Neural progenitor cell (in vitro differentiated cells): ENCODE measurements at places on chromosomes 13 and 19.

DNA sequence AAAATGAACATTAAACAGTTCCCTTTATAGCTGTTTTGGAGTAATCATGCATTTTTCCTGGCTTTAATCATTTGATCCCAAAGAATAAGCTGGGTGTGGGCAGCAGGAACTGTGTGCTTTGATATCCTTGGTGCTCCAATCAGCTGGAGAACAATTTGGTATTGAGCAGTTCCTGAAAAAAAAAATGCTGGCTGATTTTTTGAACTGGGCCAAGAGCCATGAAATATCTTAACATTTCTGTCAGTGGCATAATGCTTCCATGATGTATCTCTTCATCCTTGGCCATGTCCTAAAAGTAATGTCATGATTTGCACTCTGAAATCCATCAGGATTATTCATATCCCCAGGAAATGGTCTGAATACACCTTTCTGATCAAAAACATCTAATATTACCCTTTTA lies 134.7 kb downstream of the LHFPL6 start:
- no peak for DNase-seq

GRCh38 chr13:36822785-36823184 lies 3.8 kb downstream of the RFXAP start:
- no peak for DNase-seq

GRCh38 chr13:26246154-26246553 lies 7.8 kb upstream of the CDK8 start:
- DNase-seq = no peak

DNA sequence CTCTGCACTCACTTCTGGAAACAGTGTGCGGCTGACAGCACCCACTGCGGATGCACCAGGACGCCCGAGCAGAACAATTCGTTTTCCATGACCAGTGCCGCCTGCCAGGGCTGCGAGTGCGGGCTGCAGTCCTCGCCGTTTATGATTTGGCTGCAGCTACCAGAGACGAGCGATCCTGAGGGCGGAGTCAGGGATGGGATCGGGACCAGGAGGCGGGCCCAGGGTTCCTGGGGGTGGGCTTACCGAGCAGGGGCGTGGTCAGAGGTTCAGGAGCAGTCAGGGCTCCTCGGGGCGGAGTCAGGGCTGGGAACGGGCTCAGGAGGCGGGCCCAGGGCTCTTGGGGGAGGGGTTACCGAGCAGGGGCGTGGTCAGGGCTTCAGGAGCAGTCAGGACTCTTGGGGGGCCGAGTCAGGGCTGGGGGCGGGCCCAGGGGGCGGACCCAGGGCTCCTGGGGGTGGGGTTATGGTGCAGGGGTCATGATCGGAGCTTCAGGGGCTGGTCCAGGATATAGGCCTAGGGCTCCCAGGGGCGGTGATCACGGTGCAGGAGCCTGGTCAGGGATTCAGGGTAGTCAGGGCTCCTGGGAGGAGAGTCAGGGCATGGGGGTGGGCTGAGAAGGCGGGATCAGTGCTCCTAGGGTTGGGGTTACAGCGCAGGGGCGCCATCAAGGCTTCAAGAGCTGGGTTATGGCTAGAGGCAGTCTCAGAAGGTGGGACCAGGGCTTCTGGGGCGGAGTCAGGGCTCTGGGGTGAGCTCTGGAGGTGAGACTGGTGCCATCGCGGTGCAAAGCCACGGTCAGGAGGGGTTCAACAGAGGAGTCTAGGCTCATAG lies 1.7 kb downstream of the KLK4 start:
- peak; percentile 96 for DNase-seq

- no peak for DNase-seq
Measured at GRCh38 chr13:76667551-76667950, 218.7 kb downstream of the KCTD12 start.

- DNase-seq = no peak
Measured at GRCh38 chr13:48222358-48223301, 10.4 kb upstream of the ITM2B start.

- no peak for DNase-seq
Measured at GRCh38 chr19:16779539-16780163, 49.5 kb upstream of the SIN3B start.

DNA sequence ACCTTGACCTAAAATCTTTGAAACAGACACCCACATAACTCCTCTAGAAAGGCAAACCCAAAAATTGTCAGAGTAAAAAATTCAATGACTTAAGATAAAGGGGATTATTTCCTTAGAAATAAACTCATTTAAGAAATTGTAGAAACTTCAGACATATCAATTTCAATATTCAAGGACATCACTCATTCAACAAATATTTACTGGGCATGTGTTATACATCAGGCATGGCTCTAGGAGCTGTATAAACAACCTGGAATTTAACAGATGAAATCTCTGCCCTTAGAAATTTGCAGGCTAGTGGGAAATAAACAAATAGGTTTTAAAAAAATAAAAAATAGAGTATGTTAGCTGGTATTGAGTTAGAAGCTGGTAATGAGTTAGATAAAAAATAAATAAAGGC lies 84.0 kb upstream of the LSM14A start:
- no peak for DNase-seq

DNA sequence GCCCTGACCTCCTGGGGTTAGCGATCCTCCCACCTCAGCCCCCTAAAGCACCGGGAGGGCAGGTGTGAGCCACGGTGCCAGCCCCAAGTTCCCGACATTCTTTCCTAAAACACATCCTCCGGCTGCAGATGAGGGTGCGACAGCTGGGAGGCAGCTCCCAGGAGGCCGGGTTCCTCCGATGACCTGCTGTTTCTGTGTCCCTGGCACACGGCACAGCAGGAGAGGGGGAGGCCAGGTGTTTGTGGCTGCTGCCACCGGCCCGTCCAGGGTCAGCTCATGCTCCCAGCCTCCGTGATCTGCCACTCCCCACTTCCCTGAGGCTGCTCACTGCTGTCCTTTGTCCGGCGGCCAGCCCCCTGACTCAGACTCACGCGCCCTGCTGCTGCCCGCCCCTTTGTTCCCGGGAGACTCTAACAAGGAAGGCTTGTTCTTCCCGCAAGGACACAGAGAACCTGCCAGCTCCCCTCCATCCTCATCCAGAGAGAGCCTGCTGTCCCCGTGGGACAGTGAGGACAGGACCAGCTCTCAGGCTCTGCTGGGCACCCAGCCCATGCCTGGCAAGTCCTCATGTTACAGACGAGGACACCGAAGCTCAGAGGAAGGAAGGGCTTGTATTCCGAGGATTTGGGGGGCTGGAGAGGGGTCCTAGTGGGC lies 10.6 kb upstream of the MADCAM1 start:
- peak; percentile 84 for DNase-seq

GRCh38 chr19:40702337-40703012 lies 12.0 kb upstream of the NUMBL start:
- DNase-seq = peak; percentile 70

GRCh38 chr19:18313398-18313797 lies 9.5 kb downstream of the LSM4 start:
- DNase-seq = no peak

- DNase-seq = no peak
Measured at GRCh38 chr13:77719128-77719527, 21.6 kb downstream of the SLAIN1 start.

- DNase-seq = no peak
Measured at GRCh38 chr13:85586422-85586831, 212.8 kb downstream of the SLITRK6 start.

GRCh38 chr13:27631156-27631555 lies 9.5 kb downstream of the POLR1D start:
- DNase-seq = no peak

DNA sequence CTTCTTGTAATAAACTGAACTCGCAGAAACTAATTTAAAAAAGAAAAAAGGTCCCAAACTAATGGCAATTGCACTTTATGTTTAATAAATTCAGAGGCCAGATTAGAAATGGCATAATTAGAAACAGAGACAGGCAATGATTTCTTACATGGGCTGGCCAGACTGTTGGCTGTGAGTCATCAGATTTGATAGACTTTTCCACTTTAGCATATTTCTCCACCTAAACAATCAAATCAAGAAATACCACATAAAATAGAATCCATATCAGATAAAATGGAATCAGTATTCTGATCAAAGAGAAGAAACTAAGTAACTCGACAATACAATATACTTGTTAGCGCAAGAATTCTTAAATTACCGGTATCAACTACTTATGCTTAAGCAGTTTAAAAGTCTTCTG lies 29.0 kb downstream of the EXOSC8 start:
- DNase-seq = no peak

DNA sequence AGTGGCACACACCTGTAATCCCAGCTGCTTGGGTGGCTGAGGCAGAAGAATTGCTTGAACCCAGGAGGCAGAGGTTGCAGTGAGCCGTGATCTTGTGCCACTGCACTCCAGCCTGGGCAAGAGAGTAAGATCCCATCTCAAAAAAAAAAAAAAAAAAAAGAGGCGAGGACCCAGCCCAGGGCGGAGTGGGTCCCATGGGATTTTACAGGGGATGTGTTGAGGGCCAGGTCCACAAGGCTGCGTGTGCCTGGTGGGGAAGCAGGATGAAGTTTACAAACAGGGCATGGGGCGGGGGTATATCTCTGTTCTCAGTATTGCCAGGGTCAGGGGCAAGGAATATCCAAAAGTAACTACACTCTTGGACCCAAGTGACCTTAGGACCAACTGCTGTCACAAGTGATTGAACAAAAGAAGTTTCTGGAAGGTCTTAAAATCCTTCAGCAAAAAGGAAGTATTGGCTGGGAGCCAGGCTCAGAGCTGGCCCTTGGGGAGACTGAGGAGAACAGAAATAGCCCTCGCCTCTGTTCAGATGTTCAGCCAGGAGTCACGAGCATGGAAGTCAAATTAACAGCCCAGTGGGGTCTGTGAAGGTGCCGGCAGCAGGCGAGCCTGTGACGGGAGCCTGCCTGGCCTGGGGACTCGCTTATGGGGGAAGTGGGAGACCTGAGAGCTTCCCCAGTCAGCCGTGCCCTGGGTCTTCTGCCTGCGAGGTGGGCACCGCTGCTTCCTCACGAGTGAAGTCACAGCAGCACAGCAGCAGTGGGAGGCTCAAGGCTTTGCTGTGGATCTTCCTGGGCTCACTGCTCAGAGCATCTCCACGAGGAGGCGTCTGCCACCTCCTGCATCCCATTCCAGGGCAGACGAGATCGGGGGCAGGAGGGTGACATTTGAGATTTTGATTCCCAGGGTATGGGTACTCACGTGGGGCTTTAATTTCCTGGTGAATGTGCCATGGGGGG lies 6.4 kb downstream of the MYO9B start:
- DNase-seq = no peak

- DNase-seq = peak; percentile 29
Measured at GRCh38 chr13:91185294-91185863, 162.1 kb upstream of the MIR17HG start.

- no peak for DNase-seq
Measured at GRCh38 chr13:95615539-95615938, 29.0 kb downstream of the DZIP1 start.

GRCh38 chr13:73168226-73168952 lies 109.6 kb downstream of the KLF5 start:
- DNase-seq = no peak

GRCh38 chr13:50129706-50130122 lies 114.5 kb downstream of the KCNRG start:
- DNase-seq = peak; percentile 76

- no peak for DNase-seq
Measured at GRCh38 chr13:47426126-47426849, 529.4 kb upstream of the HTR2A start.

DNA sequence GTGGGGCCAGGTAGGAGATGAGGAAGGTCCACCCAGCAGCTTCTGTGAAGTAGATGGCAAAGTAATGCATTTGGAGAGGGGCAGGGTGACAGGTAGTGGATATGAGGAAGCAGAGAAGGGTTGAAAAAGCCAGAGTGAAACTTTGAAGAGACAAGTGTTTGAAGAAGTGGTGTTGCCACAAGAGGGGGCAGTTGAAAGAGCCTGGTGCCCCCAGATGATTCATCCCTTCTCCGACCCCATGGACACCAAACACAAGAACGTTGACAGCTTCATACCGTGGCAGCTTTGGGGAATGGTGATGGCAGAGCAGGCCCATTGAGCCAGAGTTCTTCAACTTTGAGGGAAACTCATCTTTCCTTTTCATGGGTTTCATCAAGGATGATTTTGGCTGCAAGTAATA lies 19.9 kb downstream of the IFNL3 start:
- DNase-seq = peak; percentile 44

- peak; percentile 6 for DNase-seq
Measured at GRCh38 chr13:81927347-81927746, 1586.4 kb upstream of the SPRY2 start.

GRCh38 chr13:44340508-44340907 lies 33.1 kb upstream of the SERP2 start:
- no peak for DNase-seq

DNA sequence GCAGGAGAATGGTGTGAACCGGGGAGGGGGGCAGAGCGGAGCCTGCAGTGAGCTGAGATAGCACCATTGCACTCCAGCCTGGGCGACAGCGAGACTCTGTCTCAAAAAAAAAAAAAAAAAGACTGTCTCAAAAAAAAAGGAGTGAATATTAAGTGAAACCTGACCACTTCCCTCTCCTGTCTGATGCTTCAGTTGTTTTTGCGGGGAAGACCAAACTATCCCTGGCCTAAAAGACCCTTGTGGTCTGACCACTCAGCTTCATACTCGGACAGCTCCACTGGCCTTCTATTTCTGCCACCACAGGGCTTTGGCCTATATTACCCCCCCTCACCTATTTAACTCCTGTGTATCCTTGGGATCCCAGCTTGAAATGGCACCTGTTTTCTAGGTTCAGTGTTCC lies 2.3 kb downstream of the CLASRP start:
- no peak for DNase-seq

DNA sequence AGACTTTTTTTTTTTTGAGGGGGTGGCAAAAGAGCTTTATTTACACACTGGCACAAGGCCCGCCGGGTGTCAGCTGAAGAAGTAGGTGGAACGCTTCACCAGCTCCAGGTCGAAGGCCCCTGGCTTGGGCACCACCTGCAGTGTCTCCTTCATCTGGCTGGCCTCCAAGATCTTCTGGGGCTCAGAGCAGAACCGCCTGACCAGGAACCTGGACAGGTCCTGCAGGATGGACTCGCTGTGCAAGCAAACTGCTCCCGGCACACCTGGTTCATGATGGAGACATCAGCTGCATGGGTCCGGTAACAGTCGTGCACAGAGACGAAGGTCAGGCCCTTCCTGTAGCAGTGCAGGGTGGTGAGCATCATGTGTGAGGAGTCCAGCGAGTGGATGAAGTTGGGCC lies 4.4 kb upstream of the CYP4F2 start:
- DNase-seq = no peak

- no peak for DNase-seq
Measured at GRCh38 chr13:36912973-36913372, 7.1 kb downstream of the SMAD9 start.

DNA sequence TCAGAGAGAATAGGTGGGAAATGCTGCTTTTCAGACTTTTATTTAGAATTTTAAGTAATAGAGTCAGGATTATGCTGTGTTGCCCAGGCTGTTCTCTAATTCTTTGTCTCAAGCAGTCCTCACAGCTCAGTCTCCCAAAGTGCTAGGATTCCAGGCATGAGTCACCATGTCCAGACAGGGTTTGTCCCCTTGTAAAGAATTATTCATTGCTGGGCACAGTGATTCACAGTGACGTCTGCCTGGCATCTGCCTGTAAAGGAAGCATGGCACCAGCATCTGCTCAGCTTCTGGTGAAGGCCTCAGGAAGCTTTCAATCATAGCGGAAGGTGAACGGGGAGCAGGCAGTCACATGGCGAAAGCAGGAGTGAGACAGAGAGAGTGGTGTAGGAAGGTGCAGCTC lies 17.7 kb downstream of the ZNF763 start:
- DNase-seq = no peak
